ENCODE measurements at places on chromosomes 12 and 14.

DNA sequence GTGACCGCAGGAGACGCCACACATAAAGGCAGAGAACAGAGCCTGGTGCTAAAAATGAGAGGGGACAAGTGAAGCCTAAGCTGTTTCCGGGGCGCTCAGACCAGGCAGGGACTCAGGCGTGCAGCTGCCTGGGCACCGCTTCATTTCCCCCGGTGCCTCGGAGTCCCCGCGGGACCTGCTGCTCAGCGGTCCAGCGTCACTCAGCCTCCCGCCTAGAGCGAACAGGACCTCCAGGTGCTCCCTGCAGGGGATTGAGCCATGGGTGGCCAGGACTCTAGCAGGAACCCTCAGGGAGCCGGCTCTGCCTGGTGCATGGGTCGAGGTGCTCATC, 31.0 kb downstream of the CCDC85C start:
- DNase-seq: no peak

- no peak for DNase-seq
Measured at GRCh38 chr14:28782301-28782700, 15.7 kb downstream of the FOXG1 start.

DNA sequence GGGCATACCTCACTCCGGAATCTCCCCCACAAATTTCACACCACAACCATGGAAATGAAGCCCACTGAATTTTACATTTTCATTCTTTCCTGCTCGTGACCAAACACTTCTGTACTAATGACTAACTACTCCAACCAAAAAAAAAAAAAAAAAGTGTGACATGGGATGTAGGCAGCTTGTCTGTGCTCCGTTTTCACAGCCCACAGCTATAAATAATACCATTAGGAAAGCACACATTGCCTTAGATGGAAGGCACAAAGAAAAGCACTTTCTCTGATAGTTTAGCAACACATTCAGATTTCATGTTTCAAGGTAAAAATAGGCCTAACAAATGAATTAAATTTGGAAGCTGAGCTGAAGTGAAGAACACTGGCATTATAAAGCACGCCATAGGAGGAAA, 42.5 kb downstream of the DUSP6 start:
- no peak for DNase-seq

DNA sequence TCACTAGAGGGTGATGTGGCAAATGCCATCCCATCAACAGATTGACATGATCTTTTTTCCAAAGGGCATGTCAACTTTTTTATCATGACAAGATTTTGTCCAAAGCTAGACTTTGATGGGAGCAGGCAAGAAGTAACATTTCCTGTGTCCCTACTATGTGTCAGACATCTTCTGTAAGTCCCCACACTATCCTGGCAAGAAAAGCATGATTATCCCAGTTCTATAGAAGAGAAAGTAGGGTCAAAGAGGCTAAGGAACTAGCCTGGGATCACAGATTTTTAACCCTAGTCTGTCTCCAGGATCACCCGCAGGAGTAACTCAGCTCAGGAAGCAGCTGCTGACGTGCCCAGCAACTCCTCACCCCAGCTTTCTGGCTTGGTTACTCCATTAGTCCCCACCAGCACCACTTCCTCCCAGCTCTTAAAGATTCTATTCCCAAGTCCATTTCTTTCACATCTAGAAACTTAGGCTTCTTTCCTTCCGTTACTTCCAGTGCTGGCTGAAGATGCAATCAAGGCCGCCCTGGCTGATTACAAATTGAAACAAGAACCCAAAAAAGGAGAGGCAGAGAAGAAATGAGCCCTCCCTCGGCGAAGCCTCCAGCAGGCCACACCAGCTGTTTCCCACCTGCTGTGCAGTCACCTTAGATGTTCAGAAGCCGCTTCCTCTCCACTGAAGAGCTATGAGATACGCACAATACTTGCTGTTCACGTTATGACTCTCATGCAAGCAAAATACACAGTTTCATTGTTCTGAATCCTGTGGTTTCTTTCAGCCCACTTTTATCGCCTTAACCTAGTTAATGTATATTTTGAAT, 6.2 kb downstream of the ISCU start:
- DNase-seq: no peak

DNA sequence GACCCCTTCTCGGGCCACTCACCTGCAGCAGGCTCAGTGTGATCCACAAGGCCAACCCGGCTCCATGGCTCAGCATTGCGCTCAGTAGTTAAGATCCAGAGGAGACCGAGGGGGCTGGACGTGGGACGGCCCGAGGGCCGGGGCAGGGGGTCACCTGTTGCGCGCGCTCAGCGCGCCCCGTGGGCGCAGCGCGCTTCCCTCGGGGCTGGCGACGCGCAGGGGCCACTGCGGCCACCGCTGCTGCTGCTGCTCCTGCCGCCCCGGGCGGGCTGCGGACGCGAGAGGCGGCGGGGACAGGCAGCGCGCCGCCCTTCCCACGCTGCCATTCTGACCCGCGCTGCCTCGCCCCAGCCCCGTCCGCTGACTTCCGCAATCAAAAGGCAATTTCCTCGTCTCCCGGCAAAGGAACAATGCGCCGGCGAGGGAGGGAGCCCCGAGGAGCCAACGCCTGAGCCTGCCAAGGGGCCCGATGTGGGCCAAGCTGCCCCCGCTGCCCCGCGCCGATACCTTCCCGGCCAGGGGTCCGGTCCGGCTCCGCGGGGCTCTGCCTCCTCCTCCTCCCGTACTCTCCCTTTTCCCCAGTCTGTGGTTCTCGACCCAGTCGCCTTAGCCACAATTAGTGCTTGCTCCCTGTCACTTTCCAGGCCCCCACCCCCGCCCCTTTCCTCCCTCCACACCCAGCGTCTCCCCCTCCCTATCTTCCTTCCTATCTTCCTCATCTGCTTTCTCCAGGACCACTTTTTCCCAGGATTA, 27.3 kb downstream of the PTPRB start:
- DNase-seq: no peak

- no peak for DNase-seq
Measured at GRCh38 chr14:68148276-68148675, 328.7 kb downstream of the RAD51B start.

GRCh38 chr12:29110506-29111442, 38.3 kb upstream of the FAR2 start:
- DNase-seq: no peak

- no peak for DNase-seq
Measured at GRCh38 chr12:26800347-26800746, 32.6 kb downstream of the ITPR2 start.

GRCh38 chr14:85301506-85301905, 228.4 kb upstream of the FLRT2 start:
- DNase-seq: no peak

GRCh38 chr12:51070004-51070403, 13.4 kb downstream of the CSRNP2 start:
- DNase-seq: no peak

GRCh38 chr14:97138801-97139200, 341.6 kb downstream of the VRK1 start:
- DNase-seq: no peak

DNA sequence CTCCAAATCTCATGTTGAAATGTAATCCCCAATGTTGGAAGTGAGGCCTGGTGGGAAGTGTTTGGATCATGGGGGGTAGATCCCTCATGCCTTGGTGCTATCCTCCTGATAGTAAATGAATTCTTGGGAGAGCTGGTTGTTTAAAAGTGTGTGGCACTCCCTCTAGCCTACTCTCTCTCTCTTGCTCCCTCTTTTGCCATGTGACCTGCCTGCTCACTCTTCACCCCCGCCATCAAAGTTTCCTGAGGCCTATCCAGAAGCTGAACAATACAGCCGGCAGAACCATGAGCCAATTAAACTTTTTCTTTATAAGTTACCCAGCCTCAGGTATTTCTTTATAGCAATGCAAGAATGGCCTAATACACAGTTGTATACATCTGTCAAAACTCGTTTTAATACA, 62.5 kb downstream of the BCL2L14 start:
- DNase-seq: no peak

GRCh38 chr14:52351233-52352060, 37.3 kb downstream of the PTGER2 start:
- no peak for DNase-seq

Measured in HS-27A (cell line).